HCEC 1CT (cell line): ENCODE measurements at places on chromosomes 6 and 20.

DNA sequence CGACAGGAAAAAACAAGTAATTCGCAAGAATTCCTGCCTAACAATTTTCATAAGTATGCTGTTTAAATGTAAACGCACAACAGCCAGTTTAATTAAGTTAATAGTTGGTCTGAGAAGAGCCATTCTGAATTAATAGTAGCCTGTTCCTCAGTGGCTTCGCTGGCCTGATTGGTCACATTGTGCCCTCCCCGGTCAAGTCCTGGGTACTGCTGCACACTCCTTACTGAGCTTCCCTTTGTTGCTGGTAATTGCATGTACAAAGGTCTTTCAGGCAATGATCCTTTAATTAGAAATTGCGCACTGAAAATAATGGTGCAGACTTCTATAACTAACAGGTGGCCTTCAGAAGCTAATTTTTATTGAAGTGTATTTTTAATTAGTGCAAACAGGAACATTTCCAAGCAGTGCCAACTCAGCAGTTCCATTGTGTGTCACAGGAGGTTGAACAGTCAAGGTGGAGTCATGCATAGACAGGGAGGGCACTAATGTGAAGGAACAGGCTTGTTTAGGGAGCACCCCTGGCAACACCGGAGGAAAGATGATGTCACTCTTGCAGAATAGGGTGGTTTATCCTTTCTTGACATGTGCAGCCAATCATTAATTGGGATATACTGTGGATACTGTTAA lies 92.6 kb upstream of the SLC22A23 start:
- no peak for DNase-seq

DNA sequence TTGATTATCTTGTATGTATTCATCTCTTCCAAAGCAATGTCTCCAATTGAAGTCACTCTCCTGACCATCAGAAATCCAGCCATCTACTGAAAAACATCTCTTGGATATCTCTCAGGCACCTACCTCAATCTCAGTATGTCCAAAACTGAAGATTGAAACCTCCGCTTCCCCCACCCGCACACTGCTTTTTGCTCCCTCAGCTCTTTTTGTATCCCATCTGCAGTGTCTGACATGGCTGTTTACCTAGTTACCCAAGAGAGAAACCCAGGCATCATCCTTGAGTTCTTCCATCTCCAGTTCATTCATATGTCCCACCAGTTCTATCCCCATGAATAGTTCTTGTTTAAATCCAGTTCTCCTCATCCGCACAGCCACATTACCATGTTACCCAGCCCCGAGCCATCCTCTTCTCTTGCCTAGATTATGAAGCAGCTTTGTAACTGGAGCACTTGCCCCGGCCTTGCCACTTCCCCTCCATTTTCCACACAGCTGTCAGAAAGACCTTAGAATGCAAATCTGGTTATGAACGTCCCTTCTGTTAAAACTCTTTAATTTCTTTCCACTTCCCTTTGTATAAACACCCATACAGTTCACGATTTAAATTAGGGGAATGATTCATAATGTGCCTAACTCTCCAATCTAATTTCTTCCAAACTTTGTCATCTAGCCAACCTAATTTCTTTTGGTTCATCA lies 40.5 kb upstream of the GCLC start:
- no peak for DNase-seq

- DNase-seq: no peak
Measured at GRCh38 chr6:85348643-85349042, 101.2 kb upstream of the NT5E start.

DNA sequence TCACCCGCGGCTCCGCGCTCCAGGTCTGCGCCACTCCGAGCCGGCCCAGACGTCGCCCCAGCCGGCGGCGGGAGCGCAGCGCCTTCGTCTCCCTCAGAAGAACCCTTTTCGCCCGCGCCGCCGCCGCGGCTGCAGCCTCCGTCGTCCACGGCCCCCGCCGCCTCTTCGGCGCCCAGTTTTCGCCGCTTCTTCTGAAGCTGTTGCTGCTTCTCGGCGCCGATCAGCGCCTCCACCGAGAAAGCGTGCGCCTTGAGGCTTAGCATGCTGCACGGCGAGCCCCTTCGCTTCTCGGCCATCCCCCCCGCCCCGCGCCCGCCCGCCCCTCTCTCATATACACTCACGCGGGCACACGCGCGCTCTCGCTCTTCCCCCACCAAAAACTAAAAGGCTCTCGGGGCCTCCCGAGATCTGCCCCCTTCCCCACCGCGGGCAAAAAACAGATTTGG lies 489 bp downstream of the TBX18 start:
- no peak for DNase-seq

- no peak for DNase-seq
Measured at GRCh38 chr6:3741477-3741871, 10.0 kb downstream of the PXDC1 start.

DNA sequence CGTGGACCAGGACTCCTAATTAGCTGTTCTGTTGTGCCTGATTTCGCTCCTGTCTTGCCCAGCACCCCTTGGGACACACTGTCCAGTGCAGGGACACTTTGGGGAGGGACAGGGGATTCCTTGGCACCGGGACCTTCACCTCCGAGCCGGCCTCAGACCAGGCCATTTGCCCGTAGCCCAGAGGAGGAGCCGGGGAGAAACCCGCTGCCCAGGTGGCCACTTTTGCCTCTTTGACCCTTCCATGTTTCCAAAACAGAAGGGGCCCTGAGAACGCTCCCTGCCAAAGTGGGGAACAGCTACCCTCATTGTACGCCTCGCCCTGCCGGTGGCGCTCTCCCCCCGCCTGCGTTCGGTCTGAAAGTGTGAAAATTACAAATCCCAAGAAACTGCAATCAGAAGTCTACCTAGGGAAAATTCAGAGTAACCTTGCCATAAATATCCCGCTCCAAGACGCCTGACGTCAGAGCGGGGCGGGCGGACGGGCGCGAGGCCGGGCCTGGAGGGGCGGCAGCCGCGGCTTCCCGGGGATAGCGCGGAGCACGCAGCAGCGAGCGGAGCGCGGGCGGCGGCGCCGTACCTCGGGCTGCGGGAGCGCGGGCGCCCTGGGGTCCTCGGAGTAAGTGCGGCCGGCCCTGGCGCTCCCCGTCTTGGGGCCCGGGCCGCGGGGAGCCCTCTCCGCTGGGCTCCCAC lies at the start of gene DAAM2:
TSS of gene DAAM2 (plus strand) at position 527 of the 690 bp plus-strand sequence. CDS start 63,927 bp downstream, outside the sequence.
- no peak for DNase-seq

DNA sequence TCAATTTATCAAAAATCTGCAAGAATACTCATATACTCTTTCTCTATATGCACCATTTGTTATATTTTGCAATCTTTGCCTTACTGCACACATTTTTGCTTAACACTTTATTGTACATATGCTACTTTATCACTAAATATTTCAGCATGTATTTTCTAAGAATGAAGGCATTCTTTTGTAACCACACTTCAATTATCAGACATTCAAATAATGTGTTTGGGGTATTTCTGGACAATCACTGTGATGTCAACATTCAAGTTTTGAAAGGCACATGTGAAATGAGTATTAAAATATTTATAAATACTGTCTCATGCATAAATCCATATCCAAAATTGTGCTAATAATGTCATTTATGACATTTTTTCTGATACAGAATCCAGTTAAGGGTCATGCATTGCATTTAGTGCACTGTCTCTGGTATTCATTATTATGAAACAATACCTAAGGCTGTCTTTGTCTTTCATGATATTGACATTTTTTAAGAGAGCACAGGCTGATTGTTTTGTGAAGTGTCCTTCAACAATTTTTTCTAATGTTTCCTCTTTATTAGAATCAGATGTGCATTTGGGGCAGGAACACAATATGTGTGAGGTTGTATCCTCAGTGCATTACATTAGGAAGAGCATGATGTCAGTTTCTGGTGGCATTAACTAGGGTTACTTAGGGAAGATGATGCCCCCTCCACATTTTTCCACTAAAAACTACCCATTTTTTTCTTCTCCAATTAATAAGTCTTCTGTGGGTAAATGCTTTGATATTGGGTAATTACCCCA lies 105.7 kb downstream of the MTFR2 start:
- DNase-seq: no peak

- peak; percentile 34 for DNase-seq
Measured at GRCh38 chr6:107075951-107076381, 39.3 kb downstream of the BEND3 start.

GRCh38 chr6:144395826-144396225 lies 110.7 kb downstream of the UTRN start:
- no peak for DNase-seq

GRCh38 chr6:170314983-170315382 lies 8.4 kb downstream of the FAM120B start:
- no peak for DNase-seq

DNA sequence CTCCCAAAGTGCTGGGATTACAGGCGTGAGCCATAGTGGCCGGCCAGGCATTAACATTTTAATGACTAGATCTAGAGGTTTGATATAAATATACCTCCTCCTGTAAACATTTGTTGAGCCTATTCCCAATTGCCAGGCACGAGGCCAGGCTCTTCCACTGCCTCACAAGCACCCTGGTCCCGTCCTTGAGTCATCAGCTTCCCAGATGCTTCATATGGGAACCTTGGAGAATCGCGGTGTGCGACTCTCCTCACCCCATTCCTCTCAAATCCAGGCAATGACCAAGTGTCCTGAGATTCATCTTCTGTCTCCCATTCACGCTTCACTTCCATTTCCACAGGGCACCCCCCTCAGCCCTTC lies 35.9 kb upstream of the PIM1 start:
- DNase-seq: peak; percentile 98

- peak; percentile 33 for DNase-seq
Measured at GRCh38 chr6:100906325-100906724, 25.2 kb upstream of the ASCC3 start.

GRCh38 chr6:44067173-44068139 lies 59.8 kb downstream of the MRPL14 start:
- DNase-seq: no peak

DNA sequence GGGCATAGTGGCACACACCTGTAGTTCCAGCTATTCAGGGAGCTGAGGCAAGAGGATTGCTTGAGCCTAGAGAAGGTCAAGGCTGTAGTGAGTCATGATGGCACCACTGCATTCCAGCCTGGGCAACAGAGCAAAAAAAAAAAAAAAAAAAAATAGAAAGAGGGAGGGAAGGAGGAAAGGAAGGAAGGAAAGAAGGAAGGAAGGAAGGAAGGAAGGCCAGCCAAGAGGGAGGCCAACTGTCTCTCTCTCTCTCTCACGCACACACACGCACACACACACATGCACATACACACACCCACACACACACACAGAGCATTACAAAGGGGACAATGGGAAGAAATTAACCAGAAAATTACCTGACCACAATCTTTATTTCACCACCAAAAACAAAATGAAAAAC lies 50.6 kb upstream of the COL9A1 start:
- DNase-seq: no peak

DNA sequence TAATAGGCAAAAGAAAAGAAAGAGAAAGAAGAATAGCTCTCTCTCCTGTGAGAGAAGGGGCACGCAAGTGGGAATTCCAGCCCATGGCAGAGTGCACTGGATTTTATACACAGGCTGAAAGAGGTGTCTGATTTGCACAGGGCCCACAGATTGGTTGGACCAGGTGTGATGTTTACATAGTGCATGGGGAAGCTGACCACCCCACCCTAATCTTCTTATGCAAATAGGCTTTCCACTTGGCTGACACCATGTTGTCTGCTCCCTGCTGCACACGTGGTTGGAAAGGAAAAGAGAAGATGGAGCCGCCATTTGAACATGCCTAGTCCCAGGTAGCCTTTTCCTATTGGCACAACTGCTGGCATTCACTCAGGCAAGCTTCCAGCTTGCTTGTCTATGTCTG lies 20.2 kb downstream of the MICA start:
- no peak for DNase-seq

DNA sequence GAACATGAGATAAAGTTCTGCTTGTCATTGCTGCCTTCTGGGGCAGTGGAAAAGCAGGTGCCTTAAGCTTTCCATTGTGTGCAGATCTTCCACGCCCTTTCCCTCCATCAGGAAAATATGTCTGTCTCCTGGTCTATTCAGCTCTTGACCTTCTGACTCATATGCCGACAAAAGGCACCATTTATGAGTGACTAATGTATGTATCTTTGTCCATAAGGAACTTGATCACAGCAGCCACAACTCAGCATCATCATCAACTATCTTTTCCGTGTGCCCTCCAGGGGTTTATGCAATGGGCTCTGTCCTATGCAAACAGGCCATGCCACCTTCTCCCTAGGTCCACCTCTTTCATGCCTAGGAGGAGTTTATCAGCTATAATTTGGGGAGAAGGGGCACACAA lies 102.7 kb upstream of the QKI start:
- no peak for DNase-seq

DNA sequence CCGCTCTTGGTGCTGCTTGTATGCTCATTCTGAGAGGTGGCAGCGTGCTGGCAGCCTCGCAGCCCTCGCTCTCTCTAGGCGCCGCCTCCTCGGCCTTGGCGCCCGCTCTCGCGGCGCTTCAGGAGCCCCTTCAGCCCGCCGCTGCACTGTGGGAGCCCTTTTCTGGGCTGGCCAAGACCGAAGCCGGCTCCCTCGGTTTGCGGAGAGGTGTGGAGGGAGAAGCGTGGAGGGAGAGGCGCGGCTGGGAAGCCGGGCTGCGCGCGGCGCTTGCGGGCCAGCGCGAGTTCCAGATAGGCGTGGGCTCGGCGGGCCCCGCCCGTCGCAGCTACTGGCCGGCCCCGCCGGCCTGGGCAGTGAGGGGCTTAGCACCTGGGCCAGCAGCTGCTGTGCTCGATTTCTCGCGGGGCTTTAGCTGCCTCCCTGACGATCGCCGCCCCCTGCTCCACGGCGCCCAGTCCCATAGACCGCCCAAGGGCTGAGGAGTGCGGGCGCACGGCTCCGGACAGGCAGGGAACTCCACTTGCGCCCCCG lies 19.5 kb upstream of the FAM8A1 start:
- DNase-seq: no peak

DNA sequence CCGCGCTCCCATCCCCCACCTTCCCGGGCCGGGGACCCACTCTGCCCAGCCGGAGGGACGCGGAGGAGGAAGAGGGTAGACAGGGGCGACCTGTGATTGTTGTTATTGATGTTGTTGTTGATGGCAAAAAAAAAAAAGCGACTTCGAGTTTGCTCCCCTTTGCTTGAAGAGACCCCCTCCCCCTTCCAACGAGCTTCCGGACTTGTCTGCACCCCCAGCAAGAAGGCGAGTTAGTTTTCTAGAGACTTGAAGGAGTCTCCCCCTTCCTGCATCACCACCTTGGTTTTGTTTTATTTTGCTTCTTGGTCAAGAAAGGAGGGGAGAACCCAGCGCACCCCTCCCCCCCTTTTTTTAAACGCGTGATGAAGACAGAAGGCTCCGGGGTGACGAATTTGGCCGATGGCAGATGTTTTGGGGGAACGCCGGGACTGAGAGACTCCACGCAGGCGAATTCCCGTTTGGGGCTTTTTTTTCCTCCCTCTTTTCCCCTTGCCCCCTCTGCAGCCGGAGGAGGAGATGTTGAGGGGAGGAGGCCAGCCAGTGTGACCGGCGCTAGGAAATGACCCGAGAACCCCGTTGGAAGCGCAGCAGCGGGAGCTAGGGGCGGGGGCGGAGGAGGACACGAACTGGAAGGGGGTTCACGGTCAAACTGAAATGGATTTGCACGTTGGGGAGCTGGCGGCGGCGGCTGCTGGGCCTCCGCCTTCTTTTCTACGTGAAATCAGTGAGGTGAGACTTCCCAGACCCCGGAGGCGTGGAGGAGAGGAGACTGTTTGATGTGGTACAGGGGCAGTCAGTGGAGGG lies 2.8 kb downstream of the SOX4 start:
- peak; percentile 35 for DNase-seq
